ENCODE measurements at places on chromosomes 7 and 10.

- DNase-seq = no peak
Measured at GRCh38 chr10:4260483-4261124, 475.6 kb upstream of the KLF6 start.

- DNase-seq = no peak
Measured at GRCh38 chr10:52136921-52137320, 177.2 kb upstream of the DKK1 start.

DNA sequence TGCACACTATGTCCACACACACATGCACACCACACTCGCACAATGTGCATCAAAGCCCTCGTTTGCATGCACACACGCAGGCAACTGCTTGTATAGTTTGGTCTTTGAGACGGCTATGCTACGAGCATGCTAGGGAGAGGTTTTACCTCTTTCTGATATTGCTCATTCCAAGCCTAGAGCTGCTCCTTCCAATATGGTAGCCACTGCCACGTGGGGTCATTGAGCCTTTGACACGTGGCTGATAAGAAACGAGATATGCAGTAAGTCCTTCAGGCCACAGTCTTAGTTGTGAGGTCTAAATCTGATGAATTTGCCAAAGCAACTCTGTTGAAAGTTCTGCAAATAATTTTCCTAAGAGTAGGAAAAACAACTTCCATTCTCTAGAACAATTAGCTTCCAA is 204.4 kb downstream of the KLF6 start:
- no peak for DNase-seq

DNA sequence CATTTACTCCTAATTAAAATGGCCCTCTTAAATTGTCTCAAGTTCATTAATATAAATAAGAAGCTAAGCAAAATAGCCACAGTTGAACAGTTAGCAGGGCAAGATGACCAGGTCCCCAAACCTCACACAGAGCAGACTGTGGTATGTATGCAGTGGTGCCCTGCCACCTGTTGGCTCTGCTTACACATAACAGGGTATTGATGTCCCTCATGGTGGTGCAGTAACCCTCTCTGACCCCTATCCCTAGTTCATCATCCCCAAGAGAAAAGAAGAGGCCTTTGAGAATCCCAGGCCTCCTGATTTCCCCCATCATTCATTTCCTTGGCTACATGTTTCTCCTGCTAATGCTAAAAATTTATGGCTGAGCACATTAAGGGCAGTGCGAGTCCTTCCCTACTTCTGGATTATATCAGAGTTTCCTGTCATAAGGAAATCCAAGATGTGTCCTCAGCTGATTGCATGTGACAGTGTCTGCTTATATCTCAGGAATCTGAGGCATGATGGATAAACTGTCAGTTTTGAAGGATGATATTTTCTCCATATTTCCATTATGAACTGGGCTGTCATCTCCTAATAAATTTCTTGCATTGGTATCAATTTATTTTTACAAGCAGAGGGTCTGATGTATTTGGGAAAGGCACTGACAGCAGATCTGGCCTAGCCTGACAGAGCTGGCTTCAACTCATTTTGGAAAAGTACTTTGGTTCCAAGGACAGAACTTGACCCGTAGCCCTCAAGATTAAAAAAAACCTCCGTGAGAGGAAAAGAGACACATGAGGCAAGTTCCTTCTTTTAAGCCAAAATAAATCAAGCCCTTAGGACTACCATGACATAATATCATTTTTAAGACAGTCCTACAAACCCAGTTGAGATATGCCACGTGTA is 880.6 kb downstream of the LRMDA start:
- DNase-seq = no peak

GRCh38 chr10:3935933-3936359 is 150.9 kb upstream of the KLF6 start:
- no peak for DNase-seq

DNA sequence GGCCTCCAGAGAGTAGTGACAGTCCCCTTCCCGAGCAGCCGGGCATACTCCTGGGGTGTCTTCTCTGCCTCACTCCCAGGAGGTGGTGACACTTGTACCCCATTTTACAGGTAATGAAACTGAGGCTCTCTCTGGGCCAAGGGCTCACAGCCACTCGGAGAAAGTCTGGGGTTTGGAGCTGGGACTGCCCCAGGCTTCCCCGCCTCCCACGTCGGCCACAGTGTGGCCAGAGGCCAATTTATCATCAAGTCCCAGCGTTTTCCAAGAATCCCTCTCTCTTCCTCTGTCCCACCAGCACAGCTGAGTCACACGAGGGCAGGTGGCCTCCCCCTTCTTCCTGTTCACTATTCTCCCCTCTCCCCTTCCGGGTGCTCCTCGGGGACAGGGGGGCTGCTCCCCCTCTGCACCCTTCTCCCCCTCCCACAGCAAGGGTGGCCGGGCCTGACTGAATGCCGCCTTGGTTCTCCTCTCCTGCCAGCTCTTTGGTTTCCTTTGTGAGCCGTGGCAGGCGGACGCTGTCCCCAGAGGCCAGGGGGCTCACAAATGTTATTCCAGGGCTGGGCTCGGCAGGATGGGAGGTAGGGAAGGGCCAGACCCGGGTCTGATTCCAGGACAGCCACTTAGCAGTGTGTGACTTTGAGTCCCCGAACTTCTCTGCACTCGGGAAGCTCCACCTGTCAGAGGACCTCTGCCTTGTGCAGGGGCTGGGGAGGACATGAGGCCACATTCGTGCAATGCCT is 17.7 kb downstream of the CLIP2 start:
- no peak for DNase-seq

GRCh38 chr10:50410066-50410811 is 158.9 kb upstream of the ASAH2 start:
- no peak for DNase-seq

DNA sequence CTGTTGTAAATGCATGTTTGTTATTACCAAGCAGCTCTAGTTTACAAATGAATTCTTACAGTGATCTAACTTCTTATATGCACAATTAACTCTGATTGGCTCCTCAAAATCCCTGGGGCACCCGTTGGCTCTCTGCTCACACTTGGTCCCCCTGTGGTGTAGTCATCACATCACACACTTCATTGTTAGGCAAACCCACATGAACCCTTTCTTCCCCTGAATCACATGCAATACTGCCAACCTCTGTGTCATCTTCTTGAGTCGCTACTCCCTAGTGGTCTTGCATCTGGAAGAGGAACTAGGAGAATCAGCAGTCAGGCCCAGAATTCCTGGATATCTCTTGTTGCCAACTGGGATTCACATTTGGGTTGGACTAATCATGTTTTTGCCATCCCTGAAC is 73.1 kb downstream of the CD36 start:
- no peak for DNase-seq

DNA sequence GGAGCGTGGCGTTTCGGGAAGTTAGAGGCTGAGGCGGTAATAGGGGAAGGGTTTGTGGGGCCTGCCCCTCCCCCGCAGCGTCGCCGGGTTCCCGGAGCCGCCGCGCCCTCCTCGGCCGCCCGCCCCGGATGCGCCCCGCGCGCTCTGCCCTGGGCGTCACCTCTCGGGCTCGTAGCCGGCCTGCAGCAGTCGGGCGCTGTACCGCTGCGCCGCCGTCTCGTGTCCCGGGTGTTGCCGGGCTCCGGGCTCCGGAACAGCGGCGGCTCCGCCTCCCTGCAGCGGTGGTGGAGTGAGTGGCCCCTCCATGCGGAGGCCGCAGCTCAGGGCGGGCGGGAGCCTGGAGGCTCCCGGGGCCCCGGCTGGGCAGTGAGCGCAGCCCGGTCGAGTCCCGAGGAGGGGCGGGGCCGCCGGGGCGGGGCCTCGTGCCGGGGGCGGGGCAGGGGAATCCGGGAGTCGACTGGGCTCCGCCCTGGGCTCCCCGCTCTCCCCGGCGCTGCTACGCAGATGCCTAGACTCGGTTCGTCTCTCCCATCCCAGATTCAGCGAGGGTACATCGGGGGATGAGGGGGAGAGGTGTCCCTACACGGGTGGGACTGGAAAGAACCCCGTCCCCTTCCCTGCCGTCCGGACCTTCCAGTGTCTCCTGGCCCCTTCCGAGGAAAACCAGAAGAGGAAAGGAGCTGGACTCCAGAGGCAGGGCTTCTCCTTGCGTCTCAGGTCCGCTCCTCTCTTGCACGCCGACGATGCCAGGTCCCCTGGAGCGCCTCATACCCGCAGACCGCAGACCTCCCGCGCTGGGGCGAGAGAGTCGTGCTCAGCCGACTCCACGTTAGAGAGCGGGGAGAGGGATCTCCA is at the start of gene IMPDH1:
Gene IMPDH1, minus strand, starts transcription at position 387 of the 855 bp plus-strand sequence. Its CDS starts 81 bp downstream, at position 306.
- DNase-seq = peak; percentile 70

All from stimulated activated CD4-positive, alpha-beta T cell treated with anti-CD3 and anti-CD28 coated beads, Interleukin-12 subunit alpha, Interleukin-12 subunit beta, amount 100 ng/mL, for 24 hours (primary cell).